ENCODE measurements at places on chromosomes 5 and 9.
A peak's percentile ranks its signal among the peaks of the same experiment; 100 is the strongest.

DNA sequence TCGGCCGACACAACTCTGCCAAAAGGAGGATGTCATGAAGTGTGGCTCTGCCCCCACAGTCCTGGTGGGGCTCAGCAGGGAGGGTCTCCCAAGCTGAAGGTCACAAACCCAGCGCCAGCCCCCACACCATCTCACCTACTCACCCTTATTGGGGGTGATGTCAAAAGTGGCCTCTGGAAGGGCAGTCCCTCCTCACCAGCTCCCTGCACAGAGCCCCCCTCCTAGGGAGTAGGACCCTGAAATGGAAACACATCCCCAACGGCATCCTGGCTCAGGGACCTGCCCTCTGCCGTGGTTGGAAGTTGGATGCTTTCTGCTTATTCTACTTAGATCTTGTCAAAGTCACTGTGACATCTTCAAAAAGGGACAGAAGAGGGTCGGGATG, 89.5 kb downstream of the NSUN2 start:
- DNase-seq = no peak

GRCh38 chr5:36743891-36744772, 132.4 kb upstream of the NIPBL start:
- peak; percentile 99 for DNase-seq

DNA sequence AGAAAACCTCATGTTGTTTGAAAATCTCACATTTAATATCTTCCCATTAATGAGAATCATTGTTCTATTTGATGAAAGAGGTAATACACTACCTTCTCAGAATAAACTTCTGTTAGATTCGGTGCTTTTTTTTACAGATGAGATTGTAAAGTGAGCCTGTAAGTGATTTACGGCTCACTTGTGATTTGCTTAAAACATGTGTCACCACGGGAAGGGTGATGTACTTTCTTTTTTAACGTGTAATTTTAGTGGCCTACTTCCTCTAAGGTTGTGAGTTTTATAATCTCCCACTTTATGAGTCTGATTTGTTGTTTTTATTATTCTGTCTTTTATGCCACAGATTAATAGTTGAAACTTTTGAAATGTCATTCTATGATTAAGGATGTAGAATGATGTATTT, 15.9 kb downstream of the ANXA1 start:
- no peak for DNase-seq

- no peak for DNase-seq
These were observed 205.7 kb upstream of the TBCA start for GRCh38 chr5:77981820-77982219.

DNA sequence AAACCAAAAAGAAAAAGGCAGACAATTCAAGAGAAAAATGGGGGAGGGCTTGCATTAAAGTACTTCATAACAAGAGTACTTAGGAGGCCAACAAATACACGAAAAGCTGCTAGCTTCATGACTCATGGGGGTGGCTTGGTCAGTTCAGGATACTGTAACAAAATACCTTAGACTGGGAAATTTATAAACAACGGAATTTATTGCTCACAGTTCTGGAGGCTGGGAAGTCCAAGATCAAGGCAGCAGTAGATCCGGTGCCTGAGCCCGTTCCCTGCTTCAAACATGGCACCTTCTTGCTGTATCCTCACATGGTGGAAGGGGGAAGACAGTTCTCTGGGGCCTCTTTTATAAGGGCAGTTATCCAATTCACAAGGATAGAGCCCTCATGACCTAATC, 111.4 kb downstream of the C9orf50 start:
- DNase-seq = no peak

DNA sequence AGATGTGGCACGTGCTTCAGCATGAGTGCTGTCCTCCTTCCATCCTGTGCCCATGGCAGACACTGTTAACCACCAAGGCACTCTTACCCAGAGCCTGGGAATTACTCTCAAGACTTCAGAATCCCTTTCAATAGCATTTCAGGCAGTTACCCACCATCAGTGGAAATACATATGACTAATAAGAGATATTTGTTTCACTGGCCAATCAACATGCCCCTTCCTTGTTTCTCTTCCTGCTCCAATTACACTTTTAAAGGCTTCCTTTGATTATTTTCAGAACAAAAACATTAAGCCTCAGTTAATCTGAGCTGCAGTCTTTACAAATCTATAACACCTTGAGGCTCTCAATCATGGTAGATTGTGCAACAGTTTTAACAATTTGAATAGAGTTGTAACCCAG, 70.8 kb downstream of the PRELID2 start:
- DNase-seq = no peak

DNA sequence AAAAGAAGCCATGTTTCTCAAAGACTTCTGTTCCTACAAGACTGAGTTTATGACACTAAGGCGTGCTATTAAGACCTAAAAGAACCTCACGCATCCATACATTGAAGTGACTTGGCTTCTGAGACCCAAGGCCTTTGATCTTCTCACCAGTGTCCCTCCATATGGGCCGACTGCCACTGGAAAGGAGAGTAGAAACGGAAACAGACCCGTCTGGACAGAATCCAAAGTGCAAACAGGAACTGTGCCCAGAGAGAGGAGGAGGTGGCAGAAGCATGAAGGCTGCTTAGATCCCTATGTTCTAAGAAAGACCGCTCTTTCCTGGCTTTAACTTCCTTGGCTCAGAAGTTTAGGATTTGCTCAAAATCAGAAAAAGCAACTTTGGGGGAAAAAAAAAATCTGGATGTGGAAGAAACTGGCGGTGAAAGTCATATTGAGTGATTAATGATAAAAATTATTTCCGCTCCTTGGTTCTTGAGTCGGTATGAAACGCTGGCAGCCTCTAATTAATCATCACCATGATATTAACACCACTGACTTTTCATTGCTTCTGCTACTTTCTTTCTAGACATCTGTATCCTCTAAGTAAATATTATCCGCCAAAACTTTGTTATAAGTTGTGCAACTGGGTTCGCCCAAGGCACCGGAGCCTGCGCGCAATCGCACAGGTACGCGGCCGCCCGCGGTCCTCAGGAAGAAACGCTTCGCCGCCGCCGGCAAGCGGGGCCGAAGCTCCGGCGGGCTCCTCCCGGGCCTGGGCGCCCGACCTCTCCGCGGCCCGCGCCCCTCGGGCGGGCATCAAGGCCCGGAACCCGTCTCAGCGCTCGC, 726 bp downstream of the DAP start:
- DNase-seq = no peak

DNA sequence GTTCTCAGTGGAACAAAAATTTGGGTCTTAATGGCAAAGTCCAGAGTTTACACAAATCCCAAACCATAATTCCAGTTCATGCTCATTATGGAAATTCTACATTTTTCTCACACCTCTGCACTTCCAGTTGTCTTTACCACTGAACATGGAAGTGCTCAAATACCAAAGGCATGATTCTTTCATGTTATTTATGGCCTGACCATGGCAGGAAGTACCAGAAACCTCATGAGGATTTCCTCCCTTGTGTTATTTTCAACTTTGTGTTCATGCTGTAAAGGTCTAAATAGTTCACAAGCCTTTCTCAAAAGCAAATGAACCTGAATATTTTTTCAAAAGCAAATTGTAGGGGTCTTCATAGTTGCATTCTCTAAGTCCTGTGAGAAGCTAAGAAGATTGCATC, 82.0 kb upstream of the ITGA1 start:
- DNase-seq = no peak

- DNase-seq = no peak
These were observed 653.0 kb upstream of the MEF2C start for GRCh38 chr5:89536020-89536419.

- DNase-seq = no peak
These were observed 52.4 kb downstream of the USP20 start for GRCh38 chr9:129887334-129888292.

DNA sequence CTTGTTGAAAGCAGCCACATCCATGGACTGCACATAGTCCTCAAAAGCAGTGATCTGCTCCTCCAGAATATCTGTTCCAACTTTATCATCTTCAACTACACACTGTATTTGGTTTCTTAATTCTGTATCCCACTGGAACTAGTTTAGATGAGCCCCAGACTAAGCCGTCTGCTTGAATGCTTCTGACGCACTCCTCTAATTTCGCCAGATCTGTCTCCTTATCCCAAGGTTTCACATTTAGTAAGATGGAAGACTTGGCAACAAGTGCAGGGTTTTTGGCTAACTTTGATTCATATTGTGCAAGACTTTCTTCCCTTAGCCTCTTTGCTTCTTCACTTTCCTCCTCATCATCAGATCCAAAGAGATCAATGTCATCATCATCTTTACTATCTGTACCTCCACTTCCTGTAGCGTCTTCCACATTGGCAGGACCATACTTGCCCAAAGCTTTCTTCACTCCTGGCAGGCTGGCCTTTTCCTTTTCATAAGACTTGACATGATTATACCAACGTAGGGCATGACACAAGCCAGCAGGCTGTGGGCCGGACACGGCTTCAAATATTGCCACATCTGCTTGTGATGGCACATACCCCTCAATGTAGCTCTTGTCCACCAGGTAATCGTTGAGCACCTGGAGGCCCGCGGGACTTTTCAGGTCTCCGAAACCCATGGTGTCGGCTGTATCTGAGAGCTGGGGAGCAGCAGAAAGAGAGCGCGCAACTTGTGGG, 56.2 kb upstream of the PIK3R1 start:
- DNase-seq = no peak

DNA sequence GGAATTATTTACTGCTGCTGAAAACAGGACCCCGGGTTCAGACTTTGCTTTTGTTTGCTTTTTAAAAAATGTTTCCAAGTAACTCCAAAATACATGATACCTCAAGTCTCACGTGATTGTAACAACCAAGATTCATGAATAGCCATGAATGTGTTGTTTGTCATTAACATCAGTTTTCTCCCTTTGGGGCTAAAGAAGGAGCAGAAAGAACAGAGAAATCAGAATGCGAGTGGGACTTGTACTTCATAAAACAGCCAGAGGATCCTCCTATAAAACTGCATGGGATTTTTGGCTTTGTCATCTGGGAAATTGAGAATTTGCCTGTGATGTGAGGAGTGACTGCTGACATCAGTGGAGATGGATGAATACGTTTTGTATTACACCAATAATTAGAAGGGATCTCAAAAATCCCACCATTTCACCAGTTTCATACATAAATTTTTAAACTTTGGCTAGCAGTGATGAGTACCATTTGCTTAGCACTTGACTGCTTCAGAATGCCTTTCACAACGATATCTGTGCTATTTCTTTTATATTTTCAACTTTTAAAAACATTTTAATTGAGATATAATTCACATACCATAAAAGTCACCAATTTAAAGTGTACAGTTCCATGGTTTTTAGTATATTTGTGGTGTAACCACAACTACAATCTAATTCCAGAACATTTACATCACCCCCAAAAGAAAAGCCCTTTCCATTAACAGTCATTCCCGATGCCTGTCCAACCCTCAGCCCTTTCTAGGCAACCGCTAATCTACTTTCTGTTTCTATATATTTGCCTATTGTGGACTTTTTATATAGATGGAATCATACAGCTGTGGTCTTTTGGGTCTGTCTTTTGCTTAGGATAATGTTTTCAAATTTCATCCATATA, 126.9 kb upstream of the ANKRD55 start:
- DNase-seq = no peak

All from NCI-H526 (cell line).